ENCODE measurements at places on chromosomes 3 and 15.

DNA sequence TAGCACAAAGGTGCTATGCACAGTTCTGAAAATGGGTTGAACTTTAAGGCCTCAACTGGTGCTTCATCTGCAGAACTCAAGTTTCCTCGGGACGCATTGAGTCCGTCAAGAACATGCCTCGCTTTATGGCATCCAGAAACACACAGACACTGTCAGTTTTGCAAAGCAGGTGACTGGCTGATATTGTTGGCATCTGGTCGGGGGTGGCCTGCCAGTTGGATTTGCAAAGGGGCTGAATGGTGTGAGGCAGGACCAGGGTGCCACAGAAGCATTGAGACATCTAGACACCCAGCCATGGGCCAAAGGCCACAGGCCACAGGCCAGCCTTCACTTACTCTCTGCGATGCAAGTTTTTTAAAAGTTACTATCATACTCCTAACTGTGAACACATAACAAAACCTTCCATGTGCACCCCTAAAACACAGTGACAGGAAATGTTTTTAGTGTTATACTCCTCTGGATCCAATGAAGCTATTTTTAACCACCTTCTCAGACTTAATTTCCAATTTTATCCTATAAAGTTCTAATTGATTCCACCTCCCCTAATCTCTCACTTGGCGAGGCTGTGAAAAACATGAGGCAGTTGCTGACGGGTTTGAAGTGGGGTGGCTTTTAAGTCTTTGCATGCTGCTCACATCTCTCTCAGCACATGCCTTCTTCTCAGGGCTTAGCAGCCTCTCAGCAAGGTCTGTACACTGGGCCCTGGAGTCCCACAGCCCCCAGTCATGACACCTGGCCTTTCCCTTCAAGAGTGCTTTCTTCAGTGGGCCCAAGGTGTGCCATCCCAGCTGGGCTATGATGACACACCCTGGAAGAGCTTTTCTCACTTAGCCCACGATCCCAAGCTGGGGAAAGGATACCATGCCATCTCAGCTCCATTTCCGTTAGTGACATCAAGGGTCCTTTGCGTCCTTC lies 38.5 kb upstream of the DUSP7 start:
- no peak for DNase-seq

DNA sequence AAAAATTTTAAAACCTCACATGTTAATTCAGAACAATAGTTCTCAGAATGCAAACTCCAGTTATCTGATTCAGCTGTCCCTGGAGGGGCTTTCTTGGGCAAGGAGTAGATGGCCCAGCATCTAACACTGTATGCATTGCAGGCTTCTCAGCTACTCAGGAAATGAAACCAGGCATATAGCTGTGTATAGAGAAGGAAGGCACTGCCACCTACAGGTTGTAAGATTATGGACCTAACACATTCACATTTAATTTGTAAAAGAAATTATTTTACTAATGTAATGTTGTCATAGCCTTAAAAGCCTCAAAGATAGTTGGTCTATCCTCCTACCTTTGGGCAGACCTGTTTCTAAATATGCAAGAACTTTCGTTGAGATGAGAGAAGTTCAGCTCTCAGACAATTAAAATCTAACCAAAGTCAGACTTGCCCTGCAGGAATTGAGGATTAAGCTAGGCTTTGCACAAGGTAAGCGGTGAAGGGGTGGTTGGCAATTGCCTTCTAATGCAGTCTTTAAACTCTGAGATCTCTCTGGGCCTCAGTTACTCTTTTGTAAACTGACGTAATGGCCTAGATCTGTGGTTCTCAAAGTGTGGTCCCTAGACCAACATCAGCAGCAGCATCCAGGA lies 132.8 kb upstream of the SLC24A5 start:
- DNase-seq: no peak

DNA sequence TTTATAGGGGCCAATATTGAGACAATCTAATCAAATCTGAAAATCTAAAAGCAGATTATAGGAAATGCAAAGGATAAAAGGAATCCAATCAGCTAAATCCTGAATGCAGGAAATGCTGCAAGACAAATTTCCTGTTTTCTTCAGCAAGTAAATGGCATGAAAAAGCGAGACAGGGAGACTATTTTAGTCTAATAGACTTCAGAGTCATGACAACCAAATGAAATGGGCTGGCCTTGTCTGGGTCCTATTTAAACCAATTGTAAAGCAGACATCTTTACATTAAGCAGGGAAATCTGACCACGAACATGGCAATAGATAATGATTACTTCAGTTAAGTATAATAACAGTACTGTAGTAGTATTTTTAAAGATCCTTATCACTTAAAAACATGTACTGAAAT lies 2.1 kb downstream of the DBR1 start:
- no peak for DNase-seq

GRCh38 chr3:141392897-141393734 lies 24.8 kb downstream of the ZBTB38 start:
- DNase-seq: no peak

DNA sequence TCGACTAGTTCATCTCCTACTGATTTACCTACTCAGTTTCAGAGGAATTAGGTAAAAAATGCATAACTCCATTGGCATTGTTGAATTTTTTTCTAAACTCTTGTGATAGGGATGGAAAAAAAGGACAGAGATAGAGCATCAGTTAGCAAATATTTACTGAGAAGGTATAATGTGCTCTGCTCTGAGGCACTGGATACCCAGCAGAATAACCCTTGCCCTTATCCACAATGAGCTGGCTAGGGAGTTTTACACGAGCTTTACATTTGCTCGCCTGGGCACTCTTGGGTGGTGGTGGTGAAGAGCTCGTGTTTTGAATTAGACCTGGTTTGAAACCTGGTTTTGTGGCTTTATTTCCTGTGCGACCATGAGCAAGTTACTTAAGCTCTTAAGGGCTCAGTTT lies 149.6 kb downstream of the RORA start:
- DNase-seq: no peak

Data from activated CD4-positive, alpha-beta T cell treated with anti-CD3 and anti-CD28 coated beads, Interleukin-2, amount 50 U/mL, for 4 hours (primary cell).